ENCODE measurements at places on chromosomes 4 and X.

- DNase-seq: no peak
Observed at GRCh38 chr4:40688446-40689095, 58.9 kb upstream of the RBM47 start.

GRCh38 chr4:80446248-80446647 lies 110.7 kb downstream of the CFAP299 start:
- no peak for DNase-seq

- no peak for DNase-seq
Observed at GRCh38 chr4:138392751-138393308, 150.7 kb upstream of the SLC7A11 start.

- no peak for DNase-seq
Observed at GRCh38 chr4:104163820-104164219, 330.9 kb downstream of the CXXC4 start.

DNA sequence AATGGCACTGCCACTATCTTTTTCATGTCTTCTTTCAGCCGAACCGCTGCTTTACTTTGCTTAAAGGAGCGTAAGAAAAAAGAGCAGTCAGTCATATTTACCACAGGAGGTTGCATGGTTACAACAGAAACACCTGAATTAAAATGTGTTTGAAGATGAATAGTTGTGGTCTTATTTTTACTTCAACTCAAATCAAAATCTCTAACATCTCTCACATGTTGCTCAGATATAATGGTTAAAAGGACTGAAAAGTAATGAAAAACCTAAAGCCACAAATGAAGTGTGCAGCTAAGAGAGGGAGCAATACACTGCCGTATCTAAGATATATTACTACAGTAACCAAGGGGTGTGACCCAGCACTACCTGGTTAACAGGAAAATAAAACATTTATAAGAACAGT lies 27.4 kb downstream of the FAM13A start:
- DNase-seq: no peak

GRCh38 chr4:13701937-13702446 lies 74.5 kb upstream of the BOD1L1 start:
- DNase-seq: no peak

GRCh38 chr4:86019906-86020305 lies 339.9 kb downstream of the MAPK10 start:
- DNase-seq: no peak

- DNase-seq: peak; percentile 39
Observed at GRCh38 chr4:105709081-105709450, 482 bp downstream of the GSTCD start.

DNA sequence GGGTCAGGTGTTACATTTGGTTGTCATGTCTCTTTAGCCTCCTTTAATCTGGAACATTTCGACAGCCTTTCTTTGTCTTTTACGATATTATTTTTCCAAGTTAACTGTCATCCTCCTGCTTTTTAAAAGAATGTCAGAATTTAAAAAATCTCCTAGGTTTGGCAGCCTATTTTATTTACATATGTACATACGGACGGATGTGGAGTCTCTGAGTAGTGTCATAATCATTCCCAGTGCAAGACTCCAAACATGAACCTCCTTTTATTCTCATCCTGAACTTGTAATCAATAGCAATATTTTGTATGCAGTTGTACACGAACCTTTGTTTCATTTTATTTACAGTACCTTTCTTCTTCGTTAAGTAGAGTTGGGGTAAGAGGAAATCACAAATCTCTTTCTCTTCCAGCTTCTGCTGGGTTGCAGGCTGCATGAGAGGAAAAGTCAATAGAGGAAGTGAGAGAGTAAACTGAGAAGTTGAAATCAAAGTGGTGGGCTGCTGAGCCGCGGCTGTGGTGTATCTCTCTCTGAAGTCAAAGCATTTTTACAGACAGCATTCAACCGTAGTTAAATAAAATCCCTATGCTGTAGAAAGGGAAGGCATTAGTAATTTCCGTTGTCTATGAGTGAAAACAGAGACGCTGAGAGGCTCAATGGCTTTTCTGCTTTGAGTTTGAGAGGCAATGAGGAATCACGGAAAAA lies 53.9 kb upstream of the RPS6KA3 start:
- no peak for DNase-seq

Data from NCI-H1694 treated with DMSO at 0.1 percent for 48 hours (cell line).